Stimulated activated CD8-positive, alpha-beta memory T cell treated with anti-CD3 and anti-CD28 coated beads, Interleukin-7, amount 100 ng/mL, for 24 hours (primary cell): ENCODE measurements at places on chromosomes 7 and 10.
A peak's percentile ranks its signal among the peaks of the same experiment; 100 is the strongest.

DNA sequence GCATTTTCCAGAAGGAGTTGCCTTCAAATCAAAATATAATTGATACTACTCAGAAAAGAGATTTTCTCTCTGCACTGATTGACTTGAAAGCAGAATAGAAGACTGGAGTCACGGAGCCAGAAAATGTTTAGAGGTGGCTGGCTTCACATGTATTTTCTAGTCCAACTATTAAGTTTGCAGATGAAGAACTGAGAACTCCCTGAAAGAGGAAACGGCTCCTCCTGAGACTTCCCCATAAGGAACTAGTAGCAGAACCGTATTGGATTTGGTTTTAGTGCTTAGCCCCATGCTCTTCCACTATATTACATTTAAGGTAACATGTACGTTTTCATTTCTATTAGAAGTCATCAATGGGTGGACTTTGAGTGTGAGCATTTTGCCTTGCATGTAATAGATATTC lies 946.3 kb downstream of the CNTNAP2 start:
- no peak for DNase-seq

DNA sequence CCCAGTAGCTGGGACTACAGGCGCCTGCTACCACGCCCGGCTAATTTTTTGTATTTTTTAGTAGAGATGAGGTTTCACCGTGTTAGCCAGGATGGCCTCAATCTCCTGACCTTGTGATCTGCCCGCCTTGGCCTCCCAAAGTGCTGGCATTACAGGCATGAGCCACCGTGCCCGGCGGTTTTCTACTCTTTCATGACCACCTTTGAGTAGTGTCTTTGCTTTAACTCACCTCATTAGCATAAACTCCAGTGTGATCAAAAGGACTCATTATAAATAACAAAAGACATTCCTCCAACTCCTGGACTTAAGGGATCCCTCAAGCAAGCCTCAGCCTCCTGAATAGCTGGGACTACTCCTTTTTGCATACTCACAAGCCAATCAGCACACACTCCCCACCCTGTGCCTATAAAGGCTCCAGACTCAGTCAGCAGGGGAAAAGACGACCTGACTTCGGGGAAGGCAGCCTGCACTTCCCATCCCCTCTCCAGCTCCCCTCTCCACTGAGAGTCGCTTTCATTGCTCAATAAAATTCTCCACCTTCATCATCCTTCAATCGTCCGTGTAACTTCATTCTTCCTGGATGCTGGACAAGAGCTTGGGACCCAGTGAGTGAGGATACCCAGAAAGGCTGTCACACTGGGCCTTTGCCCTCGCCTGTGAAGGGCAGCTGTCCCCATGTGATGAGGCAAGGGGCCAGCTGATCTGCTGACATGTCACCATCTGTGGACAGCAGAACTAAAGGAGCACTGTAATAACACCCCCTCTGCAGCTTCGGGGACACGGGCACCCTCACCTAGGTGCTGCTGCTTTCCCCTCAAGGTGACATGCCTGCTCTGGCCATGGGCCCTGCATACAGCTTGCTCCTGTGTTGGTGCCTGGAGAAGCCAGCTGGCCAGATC lies 35.0 kb upstream of the EIF4H start:
- DNase-seq = no peak

GRCh38 chr7:154255324-154255723 lies 203.1 kb downstream of the DPP6 start:
- DNase-seq = no peak

DNA sequence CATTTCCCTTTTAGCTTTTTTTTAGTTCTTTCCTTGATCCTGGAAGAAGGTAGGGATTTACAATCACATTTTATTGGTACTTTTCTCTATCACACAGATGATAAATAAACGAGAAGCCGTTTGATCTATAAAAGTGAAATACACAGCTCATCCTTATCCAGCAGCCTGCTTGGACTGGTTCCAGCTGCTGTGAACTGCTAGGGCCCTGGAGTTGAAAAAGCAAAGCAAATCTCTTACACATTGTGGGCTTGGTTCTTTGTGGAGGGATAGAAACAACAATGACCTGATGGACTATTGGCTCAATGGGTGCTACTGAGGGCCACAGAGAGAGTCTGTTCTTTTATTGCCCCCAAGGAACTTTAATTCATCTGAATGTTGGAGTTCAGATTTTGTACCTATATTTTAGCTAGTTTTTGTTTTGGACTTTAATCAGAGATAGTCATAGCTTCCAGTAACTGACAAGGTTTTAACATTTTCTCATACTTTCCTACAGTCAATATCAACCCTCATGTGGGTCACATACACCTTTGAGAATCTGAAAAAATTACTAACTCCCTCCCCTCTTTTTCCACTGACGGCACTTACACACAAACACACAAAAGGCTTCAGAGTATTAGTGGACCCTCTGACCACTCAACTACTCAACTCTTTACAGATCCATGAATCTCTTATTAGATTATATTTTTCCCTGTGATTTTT lies 91.6 kb upstream of the CCDC6 start:
- DNase-seq = no peak

GRCh38 chr10:131440405-131441360 lies 129.2 kb upstream of the TCERG1L start:
- no peak for DNase-seq

- peak; percentile 33 for DNase-seq
These were observed 116.8 kb downstream of the ABLIM1 start for GRCh38 chr10:114541081-114541796.

- no peak for DNase-seq
These were observed 428.3 kb downstream of the TNS3 start for GRCh38 chr7:47153576-47153975.

DNA sequence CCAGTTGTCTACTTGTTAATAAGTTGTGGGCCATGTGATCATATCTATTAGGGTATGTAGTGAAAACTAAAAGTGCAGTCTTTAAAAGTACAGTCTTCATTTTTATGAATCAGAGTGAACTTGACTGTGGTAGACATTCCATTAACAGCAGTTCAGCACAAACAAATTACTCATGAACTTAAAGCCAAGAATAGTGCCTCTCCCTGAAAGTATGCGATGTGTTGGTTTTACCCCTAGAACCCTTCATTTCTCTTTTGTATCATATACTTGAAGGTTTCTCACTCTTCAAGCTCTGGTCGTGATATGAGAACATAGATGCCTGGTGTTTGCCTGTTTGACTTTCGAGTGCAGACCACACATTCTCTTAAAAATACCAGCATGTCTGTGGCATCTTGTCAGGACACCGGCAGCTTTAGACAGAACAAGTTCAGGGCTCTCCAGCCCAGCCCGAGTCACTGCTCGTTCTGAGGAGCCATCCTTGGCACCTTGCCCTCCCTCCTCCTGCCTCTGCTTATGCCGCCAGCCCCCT lies 159.3 kb downstream of the LCOR start:
- DNase-seq = no peak

GRCh38 chr7:132437730-132438129 lies 138.5 kb downstream of the PLXNA4 start:
- no peak for DNase-seq

- DNase-seq = no peak
These were observed 581.4 kb downstream of the TNS3 start for GRCh38 chr7:47000561-47000960.

GRCh38 chr10:71521504-71522441 lies 125.1 kb downstream of the CDH23 start:
- DNase-seq = no peak

DNA sequence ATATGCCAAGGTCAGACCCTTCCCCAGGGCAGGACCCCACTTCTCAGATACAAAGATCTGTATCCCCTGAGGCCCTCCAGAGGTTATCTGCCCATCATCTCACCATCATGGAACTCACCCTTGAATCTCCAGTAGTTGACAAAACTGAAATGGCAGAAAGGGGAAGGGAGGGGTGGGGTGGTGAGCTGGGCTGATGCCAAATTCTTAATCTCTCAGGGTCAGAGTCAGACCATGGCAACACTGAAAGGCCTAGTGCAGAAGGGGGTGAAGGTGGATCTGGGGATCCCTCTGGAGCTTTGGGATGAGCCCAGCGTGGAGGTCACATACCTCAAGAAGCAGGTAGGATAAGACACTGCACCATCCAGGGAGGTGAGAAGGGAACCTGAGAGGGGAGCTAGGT lies 3.1 kb downstream of the CNPY4 start:
- DNase-seq = no peak

- no peak for DNase-seq
These were observed 59.8 kb upstream of the TES start for GRCh38 chr7:116150588-116150987.

DNA sequence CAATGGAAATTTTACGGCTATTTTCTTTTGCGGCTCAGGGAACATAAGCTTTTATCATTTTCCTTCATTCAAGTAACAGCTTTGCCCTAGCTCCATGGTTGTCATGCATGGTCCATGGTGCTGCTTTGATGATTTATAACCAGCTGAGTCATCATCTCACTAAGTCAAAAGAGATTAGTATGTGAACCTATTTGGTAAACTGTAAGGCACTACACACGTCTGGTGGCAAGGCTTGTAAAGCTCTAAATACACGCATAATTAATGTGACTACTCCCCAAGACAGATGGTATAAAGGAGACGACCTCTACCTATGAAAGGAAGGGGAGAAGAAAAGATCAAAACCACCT lies 340.2 kb downstream of the KCNMA1 start:
- no peak for DNase-seq

- DNase-seq = no peak
These were observed 130.9 kb downstream of the SND1 start for GRCh38 chr7:127782654-127783559.

DNA sequence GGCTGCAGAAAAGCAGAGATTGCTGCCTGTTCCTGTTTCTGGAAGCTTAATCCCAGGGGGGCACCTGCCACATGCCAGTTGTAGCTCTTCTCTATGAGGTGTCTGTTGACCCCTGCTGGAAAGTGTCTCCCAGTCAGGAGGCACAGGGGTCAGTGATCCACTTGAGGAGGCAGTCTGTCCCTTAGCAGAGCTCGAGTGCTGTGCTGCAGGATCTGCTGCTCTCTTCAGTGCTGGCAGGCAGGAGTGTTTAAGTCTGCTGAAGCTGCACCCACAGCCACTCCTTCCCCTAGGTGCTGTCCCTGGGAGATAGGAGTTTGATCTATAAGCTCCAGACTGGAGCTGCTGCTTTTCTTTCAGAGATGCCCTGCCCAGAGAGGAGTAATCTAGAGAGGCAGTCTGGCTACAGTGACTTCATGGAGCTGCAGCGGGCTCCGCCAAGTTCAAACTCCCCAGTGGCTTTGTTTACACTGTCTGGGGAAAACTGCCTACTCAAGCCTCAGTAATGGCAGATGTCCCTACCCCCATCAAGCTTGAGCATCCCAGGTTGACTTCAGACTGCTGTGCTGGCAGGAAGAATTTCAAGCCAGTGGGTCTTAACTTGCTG lies 57.6 kb upstream of the CROT start:
- no peak for DNase-seq

- DNase-seq = no peak
These were observed 15.0 kb downstream of the KIAA1217 start for GRCh38 chr10:24223953-24224352.

- no peak for DNase-seq
These were observed 529 bp downstream of the CLDN3 start for GRCh38 chr7:73769481-73770001.

DNA sequence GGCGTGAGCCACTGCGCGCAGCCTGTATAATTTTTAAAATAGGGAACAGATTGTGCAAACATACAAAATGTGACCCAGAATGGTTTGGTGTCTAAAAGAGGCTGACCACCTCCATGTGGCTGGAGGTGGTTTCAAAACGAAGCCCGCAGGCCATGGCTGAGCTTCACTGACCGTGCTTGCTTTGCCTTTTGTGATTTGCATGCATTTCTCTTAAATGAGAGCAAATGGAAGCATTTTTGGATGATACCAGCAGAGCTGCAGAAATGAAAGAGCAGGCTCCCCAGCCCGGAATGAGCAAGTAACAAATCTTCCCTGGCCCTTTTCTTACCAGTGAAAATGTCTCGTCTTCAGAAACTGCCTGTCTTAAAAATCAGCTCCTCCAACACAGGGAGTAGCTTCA lies 239.9 kb downstream of the CAMK1D start:
- DNase-seq = no peak

DNA sequence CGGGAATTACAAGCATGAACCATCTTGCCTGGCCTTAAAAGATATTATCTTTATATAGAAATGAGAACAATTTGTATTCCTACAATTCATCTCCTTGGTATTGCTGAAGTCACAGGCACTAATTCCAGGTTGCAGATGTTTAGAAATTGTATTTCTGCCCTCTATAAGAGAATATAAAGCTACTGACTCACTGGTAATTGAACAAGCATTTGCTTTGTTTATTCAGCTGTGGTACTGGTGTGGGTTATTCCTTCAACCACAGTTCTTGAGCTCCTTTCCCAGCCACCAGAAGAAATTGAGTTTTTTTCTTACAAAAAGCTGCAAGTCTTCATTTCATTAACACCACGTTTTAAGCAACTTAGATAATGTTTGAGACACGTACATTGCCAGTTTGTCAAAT lies 29.0 kb upstream of the MPP7 start:
- no peak for DNase-seq

DNA sequence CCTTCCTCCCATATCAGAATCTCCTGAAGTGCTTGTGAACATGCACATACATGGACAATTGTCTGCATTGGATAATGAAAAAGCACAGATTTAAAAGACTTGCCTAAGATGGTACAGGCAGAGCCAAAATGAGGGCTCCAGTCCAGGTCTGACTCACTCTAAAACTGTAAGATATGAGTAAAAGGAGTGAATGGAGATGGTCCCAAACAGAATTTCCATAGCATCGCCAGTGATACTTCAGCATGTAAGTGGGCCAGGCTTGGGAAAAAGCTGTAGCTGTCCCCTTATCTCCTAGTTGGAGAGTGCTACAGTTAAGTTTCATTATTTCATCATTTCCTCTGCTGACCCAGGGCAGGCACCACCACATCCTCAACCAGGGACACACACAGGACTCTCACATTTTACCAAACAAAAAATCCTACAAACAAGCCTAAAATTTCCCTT lies 26.4 kb upstream of the IL6 start:
- no peak for DNase-seq

GRCh38 chr10:78663721-78664120 lies 405.0 kb upstream of the ZMIZ1 start:
- DNase-seq = no peak

DNA sequence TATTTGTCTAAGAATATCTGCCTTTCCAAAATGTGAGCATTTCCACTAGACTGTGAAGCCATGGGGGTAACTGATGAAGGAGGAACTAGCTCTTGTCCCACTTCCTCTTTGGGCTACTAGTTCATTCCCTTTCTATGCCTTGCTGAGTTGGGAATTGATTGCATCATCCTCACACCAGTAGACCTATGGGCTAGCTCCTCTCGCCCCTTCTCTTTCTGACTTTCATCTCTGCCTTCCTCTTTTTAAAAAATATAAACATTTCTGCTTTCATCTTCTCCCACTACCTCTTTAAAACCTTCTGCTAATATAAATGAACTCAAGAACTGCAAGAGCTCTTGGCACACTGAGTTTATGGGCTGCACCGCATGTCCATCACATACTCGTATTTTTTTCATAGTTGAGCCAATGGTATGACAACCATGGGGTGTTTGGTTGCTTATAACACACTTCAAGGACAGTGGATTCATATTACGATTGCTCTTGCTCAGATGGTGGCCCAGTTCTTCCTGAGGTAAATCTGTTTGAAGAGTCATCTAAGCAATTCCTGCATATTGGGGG lies 182.0 kb downstream of the REEP3 start:
- no peak for DNase-seq
